ENCODE measurements at places on chromosomes 2 and 18.

- no peak for DNase-seq
These were observed 138.1 kb downstream of the WDR7 start for GRCh38 chr18:56789004-56789888.

- no peak for DNase-seq
These were observed 128.4 kb upstream of the CBLN2 start for GRCh38 chr18:72672364-72673184.

GRCh38 chr2:107383691-107384090 lies 443.0 kb upstream of the RGPD4 start:
- no peak for DNase-seq

GRCh38 chr2:160305081-160305750 lies 105.1 kb upstream of the ITGB6 start:
- DNase-seq = no peak

- no peak for DNase-seq
These were observed 1.3 kb downstream of the CPS1 start for GRCh38 chr2:210557721-210558120.

GRCh38 chr18:23257686-23258565 lies 122.6 kb downstream of the CABLES1 start:
- DNase-seq = no peak

GRCh38 chr2:138243372-138243771 lies 258.2 kb upstream of the SPOPL start:
- DNase-seq = no peak

DNA sequence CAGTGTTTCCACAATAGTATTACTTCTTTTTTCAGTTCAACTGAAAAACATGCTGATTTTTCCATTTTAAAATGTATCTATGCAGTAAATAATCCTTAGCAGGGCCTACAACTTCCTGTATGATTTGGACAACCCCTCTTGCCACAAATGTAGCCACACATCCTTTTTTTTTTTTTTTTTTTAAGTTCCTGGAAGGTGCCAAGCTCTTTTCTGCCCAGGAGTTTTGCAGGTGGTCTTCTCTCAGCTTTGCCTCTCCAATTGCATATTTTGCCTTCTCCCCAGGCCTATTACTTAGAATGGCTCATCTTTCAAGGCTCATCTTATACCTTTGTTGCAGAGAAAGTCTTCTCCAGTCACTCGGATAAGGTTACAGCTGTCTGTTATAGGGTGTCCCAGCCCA lies 11.6 kb downstream of the KLHL14 start:
- DNase-seq = no peak

GRCh38 chr18:46222093-46222492 lies 117.9 kb downstream of the HAUS1 start:
- no peak for DNase-seq

- no peak for DNase-seq
These were observed 52.6 kb downstream of the MRPL35 start for GRCh38 chr2:86251840-86252266.

GRCh38 chr2:223537115-223537514 lies 65.0 kb downstream of the SCG2 start:
- no peak for DNase-seq

- DNase-seq = no peak
These were observed 44.5 kb downstream of the HS6ST1 start for GRCh38 chr2:128274218-128274617.

DNA sequence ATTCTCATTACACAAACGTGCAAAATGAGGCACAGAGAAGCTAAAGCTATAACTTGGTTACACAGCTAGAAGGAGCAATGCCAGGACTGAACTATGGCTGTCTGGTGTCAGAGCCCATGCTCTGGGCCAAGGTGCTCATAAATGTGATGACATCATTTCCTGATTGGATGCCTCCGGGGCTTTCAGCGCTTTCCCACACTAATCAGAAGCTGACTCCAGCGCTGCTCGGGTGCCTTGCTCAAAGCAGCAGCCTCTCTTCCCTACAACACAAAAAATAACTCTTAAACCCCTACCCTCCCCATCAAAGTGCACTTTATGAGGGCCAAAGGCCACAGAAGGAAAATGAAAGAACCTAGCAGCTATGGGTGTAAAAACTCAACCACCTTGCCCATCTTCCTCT lies 90.7 kb downstream of the STK39 start:
- DNase-seq = no peak

- DNase-seq = no peak
These were observed 146.3 kb downstream of the PLCL1 start for GRCh38 chr2:197950724-197951123.

DNA sequence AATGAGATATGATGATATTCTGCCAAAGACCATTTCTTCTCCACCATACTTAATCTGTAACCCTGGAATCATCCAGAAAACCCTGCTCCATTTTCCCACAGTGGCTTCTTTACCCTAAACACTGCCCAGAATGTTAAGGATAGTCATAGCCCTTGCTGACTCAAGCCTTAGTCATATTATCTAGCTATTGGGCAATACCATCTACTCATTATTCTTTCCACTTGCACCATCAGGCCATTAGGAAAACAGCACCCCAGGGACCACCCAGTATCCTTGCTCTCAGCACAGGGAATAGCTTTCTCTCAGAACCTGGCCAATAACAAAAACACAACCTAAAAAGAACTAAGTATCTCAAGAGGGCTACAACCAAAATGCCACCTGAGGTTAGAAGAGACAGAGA lies 445.7 kb upstream of the SLC14A2 start:
- no peak for DNase-seq

All from activated CD8-positive, alpha-beta memory T cell treated with anti-CD3 and anti-CD28 coated beads for 1 hour (primary cell).